Ascending aorta (tissue), 2 donors: ENCODE measurements at places on chromosomes 1 and 21.
A peak's percentile ranks its signal among the peaks of the same experiment; 100 is the strongest.

- DNase-seq: no peak
Observed at GRCh38 chr1:96416701-96417444, 304.7 kb upstream of the PTBP2 start.

- DNase-seq: no peak
Observed at GRCh38 chr1:65045022-65045817, 78.9 kb upstream of the JAK1 start.

DNA sequence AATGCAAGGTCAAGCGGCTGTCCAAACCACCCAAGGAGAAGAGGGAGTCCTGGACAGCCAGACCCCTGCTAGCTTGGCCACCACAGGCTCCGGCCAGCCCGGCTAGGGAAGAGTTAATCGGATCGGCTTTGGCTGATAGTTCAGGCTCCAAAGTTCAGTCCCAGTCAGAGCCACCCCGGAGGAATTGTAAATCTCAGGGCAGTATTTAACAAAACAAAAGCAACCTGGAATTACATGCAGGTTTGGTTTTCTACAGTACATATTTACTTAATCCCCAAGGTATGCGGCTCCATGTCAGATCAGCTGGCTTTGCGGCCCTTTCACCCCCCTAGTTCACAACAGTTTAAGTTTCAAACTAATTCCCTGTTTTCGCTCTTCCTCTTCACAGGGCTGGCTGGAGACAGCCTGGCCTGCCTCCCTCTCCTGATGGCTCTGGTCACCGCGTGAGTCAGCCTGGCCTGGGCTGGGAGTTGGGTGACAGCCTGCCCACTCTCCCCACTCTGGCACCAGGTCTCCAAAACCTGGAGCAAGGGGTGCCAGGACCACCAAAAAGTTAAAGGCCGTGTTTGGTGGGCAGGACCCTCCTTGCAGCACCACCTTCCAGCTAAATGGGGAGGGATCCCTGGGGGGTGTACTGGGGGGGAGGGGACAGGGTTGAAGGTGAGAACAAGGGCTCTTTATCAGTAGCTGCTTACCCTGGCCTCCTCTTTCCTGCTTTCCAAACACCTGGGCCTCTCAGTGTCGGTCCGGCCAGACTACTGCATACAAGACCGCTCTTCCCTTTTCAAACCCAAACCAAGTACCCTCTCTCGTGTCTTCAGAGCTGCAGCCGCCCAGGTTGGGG lies 1.9 kb downstream of the DHRS3 start:
- peak; percentile 91 for DNase-seq

- no peak for DNase-seq
Observed at GRCh38 chr1:112472142-112472541, 36.6 kb upstream of the WNT2B start.

DNA sequence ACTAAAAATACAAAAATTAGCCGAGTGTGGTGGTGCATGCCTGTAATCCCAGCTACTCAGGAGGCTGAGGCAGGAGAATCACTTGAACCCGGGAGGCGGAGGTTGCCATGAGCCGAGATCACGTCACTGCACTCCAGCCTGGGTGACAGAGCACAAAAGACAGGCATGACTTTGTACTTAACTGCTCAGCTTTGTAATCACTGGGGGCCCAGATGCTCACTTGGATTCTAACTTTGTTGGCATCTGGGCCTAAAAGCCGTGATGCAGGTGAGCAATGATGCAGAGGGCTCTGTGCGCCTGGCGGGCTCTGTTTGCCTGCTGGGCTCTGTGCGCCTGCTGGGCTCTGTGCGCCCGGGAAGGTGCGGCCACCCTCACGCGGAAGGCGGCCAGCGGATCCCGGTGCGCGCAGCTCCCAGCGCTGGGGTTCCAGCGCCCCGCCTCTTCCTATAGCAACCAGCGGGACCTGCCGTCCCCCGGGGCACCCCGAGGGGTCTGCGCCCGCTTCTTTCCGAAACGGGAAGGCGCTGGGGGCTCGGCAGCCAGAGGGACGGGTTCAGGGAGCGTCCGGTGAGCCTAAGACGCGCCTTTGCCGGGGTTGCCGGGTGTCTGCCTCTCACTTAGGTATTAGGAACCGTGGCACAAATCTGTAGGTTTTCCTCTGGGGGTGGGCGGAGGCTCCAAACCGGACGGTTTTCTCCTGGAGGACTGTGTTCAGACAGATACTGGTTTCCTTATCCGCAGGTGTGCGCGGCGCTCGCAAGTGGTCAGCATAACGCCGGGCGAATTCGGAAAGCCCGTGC lies 31.7 kb downstream of the PRMT2 start:
- DNase-seq: no peak

GRCh38 chr1:244354810-244355278 lies 96.9 kb downstream of the ADSS2 start:
- no peak for DNase-seq

DNA sequence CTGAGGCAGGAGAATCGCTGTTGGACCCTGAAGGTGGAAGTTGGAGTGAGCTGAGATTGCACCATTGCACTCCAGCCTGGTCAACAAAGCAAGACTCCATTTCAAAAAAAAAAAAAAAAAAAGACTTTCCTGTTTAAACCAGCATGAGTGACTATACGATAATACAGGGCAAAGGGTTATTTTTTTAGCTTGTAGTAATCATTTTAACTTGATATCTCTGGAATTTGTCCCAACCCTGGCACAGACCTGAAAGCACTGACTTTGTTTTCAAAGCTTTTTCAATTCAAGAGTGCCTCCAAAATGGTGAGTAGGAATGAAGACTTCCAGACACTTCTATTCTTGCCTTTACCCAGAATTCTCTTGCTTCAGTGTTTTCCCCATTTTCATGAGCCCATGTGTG lies 4.4 kb upstream of the TMCO2 start:
- DNase-seq: no peak

- DNase-seq: no peak
Observed at GRCh38 chr1:3468236-3469103, 14.0 kb downstream of the ARHGEF16 start.

- no peak for DNase-seq
Observed at GRCh38 chr1:182198006-182198605, 136.6 kb upstream of the ZNF648 start.

GRCh38 chr1:110070671-110071242 lies at the start of gene ALX3:
ALX3 (minus strand) TSS chr1:110070672; CDS start chr1:110070612, 60 bp downstream.
- DNase-seq: no peak

DNA sequence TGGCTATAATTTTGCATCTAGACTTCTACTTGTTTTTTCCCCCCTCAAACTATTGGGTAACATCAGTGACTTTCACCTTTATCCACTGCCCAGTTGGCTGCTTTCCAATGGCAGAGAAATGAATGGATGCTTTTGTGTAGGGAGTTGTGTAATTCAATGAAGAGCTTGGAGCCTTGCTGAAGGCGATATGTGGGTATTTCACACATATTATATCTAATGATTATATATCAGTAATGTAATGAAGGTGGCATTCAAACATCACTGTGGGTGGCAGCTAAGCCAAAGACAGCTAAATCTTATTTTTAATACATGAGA lies 81.2 kb downstream of the TGFB2 start:
- no peak for DNase-seq

GRCh38 chr1:172609528-172609927 lies 49.4 kb upstream of the FASLG start:
- no peak for DNase-seq

- DNase-seq: peak; percentile 63
Observed at GRCh38 chr21:45533361-45533845, 8.8 kb downstream of the SLC19A1 start.

GRCh38 chr21:42632336-42632751 lies 21.1 kb upstream of the PDE9A start:
- no peak for DNase-seq

GRCh38 chr1:218347336-218347722 lies 2.2 kb downstream of the TGFB2 start:
- DNase-seq: no peak

DNA sequence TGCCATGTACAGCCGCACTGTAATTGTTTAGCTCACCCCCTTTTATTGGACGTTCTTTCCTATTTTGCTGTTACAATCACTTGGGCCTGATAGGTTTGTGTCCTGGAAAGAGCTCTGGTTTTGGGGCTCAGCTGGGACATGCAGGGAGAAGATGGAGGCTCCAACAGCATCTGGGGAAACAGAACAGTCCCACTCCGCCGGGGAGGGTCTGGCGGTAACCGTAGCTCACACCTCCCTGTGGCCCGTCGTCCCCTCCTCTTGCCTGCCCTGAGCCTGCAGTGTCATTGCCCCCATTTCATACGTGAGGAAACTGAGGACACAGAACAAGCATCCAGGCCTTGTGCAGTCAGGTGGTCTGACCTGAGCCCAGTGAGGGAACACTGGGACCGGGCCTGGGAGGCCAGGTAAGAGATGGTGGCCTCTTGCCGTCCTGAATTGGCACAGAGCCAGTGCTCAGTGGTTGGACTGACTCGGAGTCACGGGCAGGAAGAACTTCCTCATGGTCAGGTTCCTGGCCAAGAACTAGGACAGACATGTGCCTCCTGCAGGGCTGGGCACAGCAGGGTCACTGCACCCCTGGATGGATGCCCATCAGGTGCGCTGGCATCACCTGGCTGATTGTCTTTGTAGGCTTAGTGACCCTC lies 41.8 kb downstream of the S100B start:
- DNase-seq: no peak

DNA sequence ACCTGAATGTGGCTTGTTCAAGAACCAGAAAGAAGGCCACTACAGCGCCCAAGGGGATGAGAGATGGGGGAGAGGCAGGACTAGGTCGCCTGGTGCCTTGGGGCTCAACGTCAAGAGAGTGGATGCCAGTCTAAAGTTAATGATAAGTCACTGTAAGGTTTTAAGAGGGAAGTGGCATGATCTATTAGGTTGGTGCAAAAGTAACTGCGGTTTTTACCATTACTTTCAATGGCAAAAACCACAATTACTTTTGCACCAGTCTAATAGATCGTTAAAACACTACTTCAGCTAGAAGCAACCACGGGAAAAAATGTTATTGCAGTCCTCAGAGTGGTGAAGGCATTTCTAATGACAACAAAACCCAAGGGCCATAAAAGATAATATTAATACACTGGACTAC lies 2.6 kb upstream of the GJB3 start:
- DNase-seq: no peak

- DNase-seq: no peak
Observed at GRCh38 chr1:179879797-179880196, 2.2 kb upstream of the TOR1AIP2 start.

DNA sequence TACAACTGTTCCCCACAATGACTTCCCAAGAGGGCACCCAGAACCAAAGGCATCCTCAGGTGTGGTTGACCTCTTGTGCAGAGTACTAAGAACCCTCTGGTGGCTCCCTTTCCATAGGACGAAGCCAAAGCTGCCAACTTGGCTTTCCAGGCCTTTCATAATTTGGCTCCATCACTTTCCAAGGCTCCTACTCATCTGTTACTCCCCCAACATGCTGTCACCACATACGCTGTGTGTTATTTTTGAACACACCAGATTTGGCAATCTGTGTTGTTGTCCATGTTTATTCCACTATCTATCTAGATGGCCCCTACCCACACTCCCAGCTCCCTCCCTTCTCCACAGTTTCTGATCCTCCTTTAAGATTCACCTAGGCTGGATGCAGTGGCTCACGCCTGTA lies 10.2 kb upstream of the NKAIN1 start:
- no peak for DNase-seq

DNA sequence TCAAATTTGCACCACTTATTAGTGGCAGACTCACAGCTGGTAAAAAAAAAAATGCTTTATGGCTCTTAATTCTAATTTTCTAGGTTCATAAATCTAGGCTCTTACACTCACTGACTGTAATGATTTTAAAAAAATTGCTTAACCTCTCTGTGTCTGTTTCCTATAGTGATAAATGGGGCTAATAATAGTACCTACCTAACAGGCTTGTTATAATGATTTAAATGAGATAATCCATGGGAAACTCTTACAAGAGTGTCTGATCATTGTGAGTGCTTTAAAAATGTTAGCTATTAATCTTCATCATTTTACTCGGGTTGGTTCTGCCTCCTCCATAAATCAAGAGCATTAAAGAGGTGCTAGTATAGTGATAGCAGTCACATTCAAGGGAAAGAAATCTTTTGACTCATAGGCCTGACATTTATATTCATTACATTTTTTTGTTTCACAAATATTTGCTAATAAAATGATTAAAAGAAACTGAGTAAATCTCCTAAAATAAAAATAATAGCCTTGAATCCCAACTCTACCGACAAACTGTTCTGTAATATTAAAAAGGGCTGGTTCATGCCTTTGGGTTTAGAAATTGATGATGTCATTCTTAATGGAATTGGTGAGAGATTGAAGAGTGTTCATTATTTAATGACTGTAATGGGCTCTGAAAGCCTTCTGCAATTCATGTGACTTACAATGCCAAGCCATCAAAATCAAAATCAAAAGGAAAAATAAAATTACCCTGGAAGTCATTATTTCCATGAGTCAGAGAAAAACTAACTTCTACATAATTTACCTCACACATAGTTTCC lies 93.9 kb upstream of the PALMD start:
- DNase-seq: no peak

DNA sequence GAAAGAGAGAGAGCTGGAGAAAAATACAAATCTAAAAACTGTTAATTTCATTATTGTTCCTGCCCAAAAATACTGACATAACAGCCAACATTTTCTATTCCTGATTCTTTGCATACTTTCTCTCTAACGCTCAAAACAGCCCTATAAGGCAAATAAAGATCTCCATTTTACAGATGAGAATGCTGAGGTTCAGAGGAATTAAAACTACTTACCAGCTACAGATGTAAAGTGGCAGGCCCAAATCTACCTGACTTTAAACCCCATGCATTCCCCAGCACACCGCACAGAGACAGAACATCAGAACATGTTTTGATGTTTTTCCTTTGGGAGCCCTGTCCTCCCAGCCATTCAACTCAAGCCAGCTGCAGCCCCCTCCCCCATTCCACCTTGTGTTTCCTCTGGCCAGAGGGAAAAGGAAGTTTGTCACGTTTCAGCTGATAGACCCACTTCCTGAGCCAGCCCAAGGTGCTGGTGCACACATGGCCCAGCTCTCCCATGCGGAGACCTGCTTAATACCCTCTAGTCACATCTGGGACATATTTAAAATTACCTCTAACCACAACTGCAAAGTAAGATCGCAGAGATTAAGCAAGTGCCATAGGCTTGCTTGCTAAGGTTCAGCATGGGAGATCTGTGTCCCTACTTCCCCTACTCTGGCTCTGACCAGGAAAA lies 133.1 kb upstream of the NFIA start:
- no peak for DNase-seq

DNA sequence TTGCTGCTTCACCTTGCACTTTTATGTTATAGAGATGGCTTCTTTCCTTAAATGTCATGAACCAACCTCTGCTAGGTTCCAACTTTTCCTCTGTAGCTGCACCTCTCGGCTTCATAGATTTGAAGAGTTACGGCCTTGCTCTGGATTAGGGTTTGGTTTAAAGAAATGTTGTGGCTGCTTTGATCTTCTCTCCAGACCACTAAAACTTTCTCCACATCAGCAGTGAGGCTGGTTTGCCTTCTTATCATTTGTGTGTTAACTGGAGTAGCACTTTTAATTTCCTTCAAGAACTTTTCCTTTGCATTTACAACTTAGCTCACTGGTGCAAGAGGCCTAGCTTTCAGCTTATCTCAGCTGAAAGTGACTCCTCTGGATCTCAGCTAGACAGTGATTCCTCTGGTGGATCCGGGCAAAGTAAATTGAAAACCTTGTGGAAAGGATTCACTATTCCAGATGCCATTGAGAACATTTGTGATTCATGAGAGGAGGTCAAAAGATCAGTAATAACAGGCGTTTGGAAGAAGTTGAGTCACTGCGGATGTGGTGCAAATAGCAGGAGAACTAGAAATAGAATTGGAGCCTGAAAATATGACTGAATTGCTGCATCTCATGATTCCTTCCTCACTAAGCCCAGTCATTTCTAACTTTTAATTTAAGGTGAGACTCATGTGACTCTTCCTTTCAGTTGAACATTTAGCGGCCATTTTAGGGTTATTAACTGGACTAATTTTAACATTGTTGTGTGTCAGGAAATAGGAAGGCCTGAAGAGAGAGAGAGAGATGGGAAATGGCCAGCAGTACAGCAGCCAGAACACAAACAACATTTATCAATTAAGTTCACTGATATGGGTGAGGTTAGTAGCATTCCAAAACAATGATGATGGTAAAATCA lies 16.2 kb upstream of the RGS1 start:
- no peak for DNase-seq
